ENCODE measurements at places on chromosomes 7 and 10. TPM values are rescaled to one million over a fixed set of nuclear protein-coding genes. Genes with fewer than 3 reads are reported as not detected.

PLCE1 gene
- 19.9 TPM for total RNA-seq

SPAM1 gene
- not detected for total RNA-seq

SPOCK2 gene
- 0.78 TPM for total RNA-seq

VCL gene
- total RNA-seq: 211 TPM

PDZD7 gene
- total RNA-seq: 0.16 TPM

MYL7 gene
- not detected for total RNA-seq

ZNF239 gene
- total RNA-seq: 1.7 TPM

CYP26A1 gene
- not detected for total RNA-seq

CYP2C19 gene
- 0.08 TPM for total RNA-seq

SORBS1 gene
- 112 TPM for total RNA-seq

HDAC9 gene
- total RNA-seq: 136 TPM

LIPK gene
- not detected for total RNA-seq

CALML3 gene
- total RNA-seq: not detected

OR2A5 gene
- not detected for total RNA-seq

HUS1 gene
- total RNA-seq: 73.0 TPM

SAMD8 gene
- total RNA-seq: 40.1 TPM

KCNMA1 gene
- 15.3 TPM for total RNA-seq

Data from myocyte (in vitro differentiated cells).